ENCODE measurements at places on chromosomes 3 and 15.

- peak; percentile 64 for DNase-seq
Measured at GRCh38 chr3:149575213-149575960, 82.4 kb downstream of the WWTR1 start.

DNA sequence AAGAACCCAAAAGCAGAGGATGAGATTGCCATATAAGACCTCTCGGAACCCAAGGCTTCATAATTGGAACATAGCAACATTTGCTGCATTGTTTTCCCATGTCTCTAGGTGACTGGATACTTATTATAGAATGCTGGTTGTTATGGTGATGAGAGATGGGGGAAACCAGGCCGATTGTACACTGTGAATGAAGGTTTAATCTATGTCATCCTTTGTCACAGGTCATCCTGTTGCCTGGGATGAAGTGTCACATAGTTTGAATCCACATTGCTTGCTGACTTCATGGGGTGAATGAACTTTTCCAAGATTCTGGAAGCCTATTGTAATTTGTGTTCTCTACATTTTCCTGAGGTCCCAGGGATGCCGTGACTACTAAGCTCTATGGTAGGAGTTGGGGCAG, 41.8 kb downstream of the CLEC3B start:
- no peak for DNase-seq

- no peak for DNase-seq
Measured at GRCh38 chr15:41983621-41984571, 11.5 kb upstream of the EHD4 start.

- no peak for DNase-seq
Measured at GRCh38 chr3:7684182-7684715, 817.4 kb upstream of the LMCD1 start.

DNA sequence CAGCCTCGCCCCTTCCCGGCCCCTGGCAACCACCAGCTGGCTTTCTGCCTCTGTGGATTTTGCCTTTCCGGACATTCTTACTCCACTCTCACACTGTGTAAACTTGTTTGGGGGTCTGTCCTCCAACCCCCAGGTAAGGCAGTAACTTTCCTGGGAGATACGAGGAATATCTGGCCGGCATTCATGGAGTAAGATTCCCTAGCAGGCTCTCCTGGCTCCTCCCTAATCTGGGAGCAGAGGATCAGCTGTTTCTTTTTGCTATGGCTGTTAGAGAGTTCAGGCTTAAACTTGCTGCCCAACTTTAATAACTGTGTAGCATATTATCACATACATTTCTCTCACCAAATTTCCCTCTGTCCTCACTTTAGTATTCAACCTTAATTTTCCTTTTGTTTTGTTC, 64.3 kb downstream of the IGF2BP2 start:
- peak; percentile 40 for DNase-seq

- no peak for DNase-seq
Measured at GRCh38 chr3:33831053-33831452, 32.6 kb downstream of the PDCD6IP start.

- no peak for DNase-seq
Measured at GRCh38 chr15:73156431-73157191, 104.3 kb downstream of the NEO1 start.

GRCh38 chr3:32614956-32615355, 44.3 kb upstream of the DYNC1LI1 start:
- DNase-seq = peak; percentile 64

DNA sequence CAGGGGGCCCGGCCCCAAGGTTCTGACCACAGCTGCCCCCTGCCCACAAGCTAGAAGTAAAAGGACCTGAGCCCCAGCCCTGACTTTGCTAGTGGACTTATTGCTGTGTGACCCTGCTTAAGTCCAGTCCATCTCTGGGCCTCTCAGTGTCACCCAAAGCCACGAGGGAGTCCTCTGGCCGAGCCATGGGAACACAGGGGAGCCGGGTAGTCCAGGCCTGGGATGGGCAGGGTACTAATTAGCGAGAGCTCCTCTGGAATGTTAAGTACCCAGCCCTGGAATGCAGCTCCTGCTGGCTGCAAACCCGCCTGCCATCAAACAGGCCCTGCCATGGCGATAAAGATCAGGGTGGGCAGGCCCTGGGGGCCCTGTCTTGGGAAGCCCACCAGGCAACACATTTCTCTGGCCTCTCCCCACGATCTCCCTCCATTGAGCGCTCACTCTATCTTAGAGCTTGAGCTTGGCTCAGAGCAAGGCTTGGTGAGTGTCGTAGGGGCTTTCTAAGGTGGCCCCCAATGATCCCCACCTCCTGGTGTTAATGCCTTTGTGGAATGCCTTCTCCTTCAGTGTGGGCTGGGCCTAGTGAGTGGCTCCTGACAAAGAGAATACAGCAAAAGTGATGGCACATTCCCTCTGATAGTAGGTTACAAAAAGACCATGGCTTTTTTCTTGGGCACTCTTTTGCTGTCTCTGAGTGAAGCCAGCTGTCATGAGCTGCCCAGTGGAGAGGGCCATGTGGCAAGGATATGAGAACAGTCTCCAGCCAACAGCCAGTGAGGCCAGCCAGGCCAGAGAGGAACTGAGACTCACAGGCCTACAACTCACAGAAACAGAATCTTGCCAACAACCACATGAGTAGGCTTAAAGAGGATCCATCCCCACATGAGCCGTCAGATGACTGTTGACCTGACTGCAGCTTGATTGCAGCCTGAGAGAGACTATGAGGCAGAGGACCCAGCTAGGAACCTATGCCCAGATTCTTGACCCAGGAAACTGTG, 133.1 kb downstream of the SMAD6 start:
- no peak for DNase-seq

DNA sequence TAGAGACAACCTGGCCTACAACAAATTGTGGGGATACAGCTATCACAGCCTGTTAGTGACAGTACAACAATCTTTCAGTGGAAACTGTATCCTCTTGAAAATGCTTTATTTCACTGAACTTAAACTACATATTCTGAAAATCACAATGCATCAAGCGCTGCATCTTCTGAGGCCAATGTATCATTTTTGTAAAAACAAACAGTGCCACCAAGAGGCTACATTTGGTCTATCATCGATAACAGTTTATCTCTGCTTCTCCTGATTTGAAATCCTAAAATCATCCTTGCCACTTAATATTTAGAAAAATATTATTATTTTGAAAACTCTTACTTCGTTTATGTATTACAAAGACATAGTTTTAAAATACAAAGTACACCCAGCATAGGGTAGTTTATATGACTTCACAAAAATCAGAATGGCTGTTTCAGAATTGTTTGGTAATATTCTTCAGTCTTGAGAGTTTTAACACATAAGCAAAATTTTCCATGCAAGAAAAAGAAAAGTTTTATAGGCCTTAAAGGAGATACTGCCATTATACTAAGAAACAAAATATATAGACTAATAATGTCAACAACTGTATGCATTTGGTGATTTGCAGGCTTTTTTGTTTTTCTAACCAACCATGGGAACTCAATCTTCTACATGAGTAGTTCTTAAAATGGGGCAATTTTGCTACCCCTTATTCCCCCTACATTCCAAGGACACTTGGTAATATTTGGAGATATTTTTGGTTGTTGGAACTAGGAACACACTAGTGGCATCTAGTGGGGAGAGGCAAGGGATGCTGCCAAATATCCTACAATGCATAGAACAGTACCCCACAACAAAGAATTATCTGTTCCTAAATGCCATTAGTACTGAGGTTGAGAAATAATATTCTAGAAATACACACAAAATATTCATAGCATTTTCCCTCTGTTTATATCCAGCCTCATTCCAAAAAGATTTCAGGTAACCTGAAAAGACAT, 42.3 kb downstream of the WDR72 start:
- no peak for DNase-seq

GRCh38 chr3:167740961-167741587, 5.6 kb downstream of the SERPINI1 start:
- peak; percentile 19 for DNase-seq

- no peak for DNase-seq
Measured at GRCh38 chr3:190097025-190097424, 23.7 kb downstream of the P3H2 start.

DNA sequence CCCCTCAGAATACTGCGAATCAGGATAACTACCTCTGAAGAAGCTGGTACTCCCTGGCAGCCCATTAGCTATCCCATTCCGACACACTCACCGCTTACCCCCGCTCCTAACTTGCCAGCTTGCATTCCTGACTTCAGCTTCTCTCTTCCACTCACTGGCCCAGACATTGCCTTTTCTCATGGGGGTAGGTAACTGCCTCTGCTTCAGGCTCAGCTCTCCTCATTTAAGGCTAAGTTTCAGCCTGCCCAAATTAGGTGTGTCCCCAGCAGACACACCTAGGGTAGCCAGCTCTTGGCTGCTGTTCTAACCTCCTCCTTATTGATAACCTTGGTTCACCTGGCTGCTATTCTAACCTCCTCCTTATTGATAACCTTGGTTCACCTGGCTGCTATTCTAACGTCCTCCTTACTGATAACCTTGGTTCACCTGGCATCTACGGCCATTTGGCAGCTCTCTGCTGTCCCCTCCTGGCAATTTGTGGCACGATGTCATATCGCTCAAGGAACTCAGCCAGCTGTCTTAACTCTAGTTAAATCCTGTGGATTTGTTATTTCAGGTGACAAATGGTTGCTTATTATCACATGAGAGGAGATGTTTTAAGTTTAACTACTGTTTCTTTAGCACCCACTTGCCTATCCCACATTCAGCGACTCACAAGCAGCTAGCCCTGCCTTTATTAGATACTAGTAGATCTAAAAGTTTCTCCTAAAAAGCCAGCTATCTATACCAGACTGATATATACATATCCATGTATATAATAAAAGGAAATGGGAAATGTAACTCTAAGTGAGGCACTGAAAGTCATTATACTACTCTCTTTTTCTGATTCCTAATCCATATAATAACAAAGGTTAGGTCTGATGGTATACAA, 106.5 kb upstream of the ACP3 start:
- no peak for DNase-seq

- no peak for DNase-seq
Measured at GRCh38 chr3:10982782-10983181, 9.8 kb upstream of the SLC6A1 start.

GRCh38 chr3:108283989-108284388, 12.4 kb upstream of the HHLA2 start:
- DNase-seq = no peak

DNA sequence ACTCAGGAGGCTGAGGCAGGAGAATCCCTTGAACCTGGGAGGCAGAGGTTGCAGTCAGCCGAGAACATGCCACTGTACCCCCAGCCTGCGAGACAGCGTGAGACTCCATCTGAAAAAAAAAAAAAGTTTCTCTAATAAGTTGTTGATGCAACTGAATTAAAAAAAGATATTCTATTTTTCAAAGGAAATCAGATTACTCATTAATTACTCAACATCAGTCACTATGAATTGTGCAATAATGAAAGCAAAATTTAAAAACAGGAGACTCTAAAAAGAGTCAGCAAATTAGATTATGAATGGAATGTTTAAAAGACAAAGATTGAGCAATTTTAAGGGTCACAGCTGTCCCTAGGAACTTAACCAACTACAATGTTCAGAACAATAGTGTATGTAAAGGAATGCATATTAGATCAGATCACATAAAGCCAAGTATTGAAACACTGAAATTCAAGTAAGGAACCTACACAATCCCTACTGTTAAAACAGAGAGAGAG, 60.2 kb upstream of the SLC4A7 start:
- DNase-seq = peak; percentile 33

DNA sequence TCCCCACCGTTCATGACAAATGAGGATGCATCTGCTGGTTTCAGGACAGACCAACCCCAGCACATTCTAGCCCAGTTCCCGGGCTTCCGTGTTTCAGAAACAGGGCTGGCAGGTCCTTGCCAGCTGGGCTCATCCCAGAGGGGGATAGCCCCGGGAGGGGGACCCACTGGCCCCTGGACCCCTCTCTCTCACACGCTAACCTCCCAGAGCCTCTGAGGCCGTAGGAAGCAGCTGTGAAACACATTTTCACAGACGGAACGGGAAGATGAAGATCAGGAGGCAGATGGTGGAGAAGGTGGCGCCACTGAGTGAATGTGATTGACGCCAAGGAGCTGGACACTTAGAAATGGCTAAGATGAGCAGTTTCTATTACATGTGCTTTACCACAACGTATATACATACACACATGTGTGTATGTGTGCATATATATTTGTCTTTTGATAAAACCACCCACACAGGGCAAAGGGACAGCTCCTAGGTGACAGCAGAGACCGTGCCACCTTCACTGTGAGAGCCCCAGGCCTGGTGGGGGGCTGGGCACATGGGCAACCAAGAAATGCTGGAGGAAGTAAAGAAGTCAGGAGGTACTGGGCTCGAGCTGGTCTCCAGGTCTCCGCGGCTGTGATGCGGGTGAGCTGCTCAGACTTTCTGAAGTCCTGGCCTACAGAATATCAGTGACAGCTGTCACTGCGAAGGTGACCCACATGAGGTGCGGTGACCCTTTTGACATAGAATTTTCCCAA, 168.6 kb upstream of the IQSEC1 start:
- no peak for DNase-seq

DNA sequence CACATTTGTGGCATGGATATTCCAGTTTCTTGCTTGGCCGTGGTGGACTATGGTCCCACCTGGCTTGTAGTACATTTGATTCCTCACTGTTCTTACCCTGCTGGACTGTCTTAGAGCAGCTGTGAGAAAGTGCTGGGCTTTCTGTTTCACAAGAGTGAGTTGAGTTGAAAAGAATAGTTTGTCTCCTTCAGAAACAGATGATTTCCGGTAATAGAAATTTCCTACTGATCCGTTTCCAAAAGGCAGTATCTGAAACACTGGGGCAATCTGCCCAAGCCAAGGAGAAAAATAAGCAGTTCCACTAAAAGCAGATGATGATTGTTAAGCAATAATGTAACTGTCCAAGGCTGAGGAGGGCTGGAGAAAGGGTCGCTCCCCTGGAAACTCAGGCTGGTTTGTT, 96.0 kb downstream of the SUCLG2 start:
- peak; percentile 20 for DNase-seq

DNA sequence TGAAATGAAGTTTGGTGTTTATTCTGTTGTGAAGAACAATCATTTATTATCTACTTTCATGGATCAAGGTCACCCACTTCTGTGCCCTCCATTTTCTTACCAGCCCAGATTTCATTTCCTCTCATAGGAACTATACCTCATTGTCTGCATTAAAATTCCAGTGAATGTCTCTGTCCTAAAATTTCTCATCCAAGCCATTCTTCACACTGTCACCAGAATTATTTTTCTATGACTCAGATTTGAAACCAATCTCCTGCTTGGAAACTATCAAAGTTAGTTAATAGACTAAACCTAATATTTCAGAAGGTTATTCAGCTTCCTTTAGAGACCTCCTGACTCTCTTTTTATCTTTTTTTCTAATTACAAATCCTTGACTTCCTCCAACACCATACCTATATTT, 364.1 kb upstream of the CBLB start:
- DNase-seq = no peak

DNA sequence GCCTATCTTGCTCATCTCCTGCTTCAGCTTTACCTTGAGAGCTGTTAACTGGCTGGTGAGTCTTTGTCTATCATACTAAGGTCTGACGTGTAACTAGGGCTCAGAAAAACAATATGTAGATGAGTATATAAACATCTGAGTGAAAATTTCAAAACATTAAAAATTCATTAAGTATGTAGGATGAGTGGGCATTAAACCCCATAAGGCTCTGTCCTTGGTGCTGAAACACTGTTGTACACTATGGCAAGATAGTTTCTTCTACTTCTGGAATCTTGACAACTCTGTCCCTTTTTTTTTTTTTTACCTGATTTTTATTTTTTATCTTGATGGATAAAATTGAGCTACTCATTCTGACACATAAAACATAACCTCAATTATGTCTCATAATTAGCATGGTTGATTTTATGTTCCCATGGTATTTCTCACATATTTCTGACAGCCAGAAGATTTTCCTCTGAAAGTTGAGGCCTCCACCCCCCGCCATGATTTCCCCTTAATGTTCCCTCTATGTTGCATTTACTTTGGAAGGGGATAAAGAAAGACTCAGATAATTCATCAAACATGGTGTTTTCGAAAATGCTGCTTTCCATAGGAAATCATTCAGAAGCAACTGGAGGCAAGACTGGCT, 54.3 kb downstream of the DGKG start:
- DNase-seq = no peak
